ENCODE measurements at places on chromosomes 6 and 20. TPM values are rescaled to one million over a fixed set of nuclear protein-coding genes. Genes with fewer than 3 reads are reported as not detected.
A peak's percentile ranks its signal among the peaks of the same experiment; 100 is the strongest.

DNA sequence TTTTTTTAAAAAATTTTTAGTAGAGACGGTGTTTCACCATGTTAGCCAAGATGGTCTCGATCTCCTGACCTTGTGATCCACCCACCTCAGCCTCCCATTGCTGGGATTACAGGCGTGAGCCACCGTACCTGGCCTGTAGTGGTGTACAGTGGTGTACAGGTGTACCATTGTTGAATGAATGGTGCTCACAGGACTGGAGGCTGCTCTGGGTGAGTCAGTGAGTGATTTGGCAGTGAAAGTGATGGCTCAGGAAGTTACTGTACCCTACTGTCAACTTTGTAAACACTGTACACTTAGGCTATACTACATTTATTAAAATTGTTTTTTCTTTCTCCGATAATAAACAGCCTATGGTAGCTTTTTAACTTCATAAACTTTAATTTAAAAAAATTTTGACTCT, 122.8 kb upstream of the EEF1E1 start:
- no peaks in the 10 kb centered on the region for H3K4me1 ChIP-seq
- H3K4me3 ChIP-seq: no peak overlapping the region
- no peaks in the 10 kb centered on the region for H3K36me3 ChIP-seq
- no peak for DNase-seq

Gene MED23
- 52.6 TPM for total RNA-seq

- H3K4me3 ChIP-seq: no peak overlapping the region
- no peaks in the 10 kb centered on the region for H3K36me3 ChIP-seq
- peaks cover 6% of the 10 kb centered on the region for H3K27me3 ChIP-seq
- no peak overlapping the region for H3K27ac ChIP-seq
These were observed 71.6 kb downstream of the GPX5 start for GRCh38 chr6:28597217-28597835.

- H3K4me3 ChIP-seq: no peak overlapping the region
- no peaks in the 10 kb centered on the region for H3K4me1 ChIP-seq
- H3K27ac ChIP-seq: no peak overlapping the region
- no peaks in the 10 kb centered on the region for H3K27me3 ChIP-seq
- peak; percentile 53 for DNase-seq
These were observed 308.6 kb downstream of the TAF4 start for GRCh38 chr20:61756966-61757677.

DNA sequence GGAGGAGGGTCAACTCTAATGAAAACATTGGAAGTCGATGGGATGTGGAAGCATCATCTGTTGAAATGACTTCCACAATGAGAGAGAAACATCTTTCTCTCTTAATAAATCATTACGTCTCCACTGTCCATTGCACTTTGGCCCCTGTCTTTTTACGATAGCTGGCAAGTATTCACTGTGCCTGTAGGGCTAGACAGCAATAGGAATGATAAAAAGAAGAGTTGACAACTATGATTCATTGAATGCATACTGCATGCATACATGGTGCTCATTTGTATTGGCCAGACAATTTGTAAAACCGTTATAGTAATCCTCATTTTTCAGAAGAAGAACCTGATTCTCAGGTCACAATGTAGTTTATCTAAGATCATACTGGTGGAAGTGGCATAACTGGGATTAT, 220.3 kb downstream of the KCNQ5 start:
- no peaks in the 10 kb centered on the region for H3K4me1 ChIP-seq
- H3K27ac ChIP-seq: no peak overlapping the region
- no peak overlapping the region for H3K4me3 ChIP-seq
- no peaks in the 10 kb centered on the region for H3K27me3 ChIP-seq
- H3K36me3 ChIP-seq: no peaks in the 10 kb centered on the region

Gene TMEM217
- total RNA-seq: not detected

- peak overlapping the region; percentile 70 for H3K4me3 ChIP-seq
- DNase-seq: peak; percentile 92
- H3K36me3 ChIP-seq: peaks cover 6% of the 10 kb centered on the region
- H3K27ac ChIP-seq: peak overlapping the region; percentile 92
These were observed 868 bp downstream of the SAMD10 start for GRCh38 chr20:63978319-63979228.

GRCh38 chr20:11917663-11918062, at the start of gene BTBD3:
BTBD3 (plus strand) TSS chr20:11917893; CDS start chr20:11918276, 383 bp downstream.
- H3K27me3 ChIP-seq: no peaks in the 10 kb centered on the region
- H3K36me3 ChIP-seq: peaks cover 2% of the 10 kb centered on the region
- H3K4me3 ChIP-seq: peak within 1 kb of the TSS; percentile 53
- no peak for DNase-seq

Data from spleen (tissue), 13 donors.